ENCODE measurements at places on chromosomes 5 and 9.

DNA sequence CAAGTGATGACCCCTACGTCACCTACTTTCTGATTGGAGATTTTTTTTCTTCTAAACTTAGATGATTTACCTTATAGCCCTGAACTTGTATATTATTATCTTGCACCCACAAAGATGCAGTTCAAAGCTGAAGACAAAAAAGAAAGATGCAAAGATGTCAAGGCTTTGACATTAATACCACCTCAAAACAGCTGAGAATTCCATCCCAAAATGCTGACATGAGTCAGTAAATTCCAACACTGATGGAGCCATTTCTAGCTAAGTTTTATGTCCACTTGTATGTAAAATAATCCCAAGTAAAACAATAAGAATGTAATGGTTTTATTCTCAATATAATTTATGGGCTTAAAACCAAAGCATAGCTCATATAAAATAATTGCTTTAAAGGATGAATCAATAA, 91.5 kb upstream of the CDH9 start:
- no peak for DNase-seq

- no peak for DNase-seq
These were observed 147.4 kb downstream of the ACTBL2 start for GRCh38 chr5:57335092-57335660.

DNA sequence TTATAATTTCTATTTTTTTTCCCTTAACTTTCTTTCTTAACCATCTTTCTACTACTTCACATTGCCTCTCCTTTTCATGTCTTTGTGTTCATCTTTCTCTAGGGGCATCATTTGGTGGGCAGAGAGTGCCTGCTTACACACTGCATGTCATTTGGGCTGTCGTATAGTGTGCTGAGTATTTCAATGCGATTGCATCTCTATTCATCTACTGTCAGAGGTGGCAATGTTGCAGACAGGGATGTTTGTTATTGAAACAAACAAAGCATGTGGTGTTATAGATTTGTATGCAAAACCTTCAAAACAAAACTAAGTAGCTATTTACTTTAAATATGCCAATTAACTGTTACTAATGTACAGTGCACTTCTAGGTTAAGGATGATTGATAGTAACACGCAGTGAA, 141.1 kb upstream of the MEF2C start:
- no peak for DNase-seq

GRCh38 chr9:11135851-11136250, 523.0 kb upstream of the PTPRD start:
- DNase-seq: no peak

- no peak for DNase-seq
These were observed 694 bp downstream of the RMI1 start for GRCh38 chr9:83981126-83981871.

- DNase-seq: no peak
These were observed 911.9 kb downstream of the DTWD2 start for GRCh38 chr5:118076490-118076889.

GRCh38 chr9:115170358-115171073, 52.6 kb upstream of the TNC start:
- DNase-seq: no peak

GRCh38 chr5:144203750-144204596, 33.3 kb downstream of the KCTD16 start:
- DNase-seq: no peak

DNA sequence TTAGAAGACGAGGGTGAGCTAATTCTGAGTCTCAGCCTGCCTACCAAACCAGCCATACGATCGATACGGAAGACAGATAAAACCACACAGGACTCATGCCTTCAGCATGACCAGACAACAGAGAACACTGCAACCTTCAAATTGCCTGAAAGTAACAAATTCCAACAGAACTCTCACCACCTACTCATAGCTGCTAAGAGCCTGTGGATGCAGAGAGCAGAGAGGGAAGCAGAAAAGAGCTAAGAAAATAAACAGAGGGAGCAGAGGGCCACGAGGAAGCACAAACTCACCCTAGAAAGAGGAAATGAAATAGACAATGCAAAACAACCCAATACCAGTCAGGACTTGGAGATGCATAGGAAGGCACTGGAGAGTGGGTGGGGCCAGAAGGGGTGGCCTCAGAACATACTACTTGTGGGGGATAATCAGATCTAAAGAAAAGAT, 86.7 kb upstream of the TAS2R1 start:
- DNase-seq: no peak

DNA sequence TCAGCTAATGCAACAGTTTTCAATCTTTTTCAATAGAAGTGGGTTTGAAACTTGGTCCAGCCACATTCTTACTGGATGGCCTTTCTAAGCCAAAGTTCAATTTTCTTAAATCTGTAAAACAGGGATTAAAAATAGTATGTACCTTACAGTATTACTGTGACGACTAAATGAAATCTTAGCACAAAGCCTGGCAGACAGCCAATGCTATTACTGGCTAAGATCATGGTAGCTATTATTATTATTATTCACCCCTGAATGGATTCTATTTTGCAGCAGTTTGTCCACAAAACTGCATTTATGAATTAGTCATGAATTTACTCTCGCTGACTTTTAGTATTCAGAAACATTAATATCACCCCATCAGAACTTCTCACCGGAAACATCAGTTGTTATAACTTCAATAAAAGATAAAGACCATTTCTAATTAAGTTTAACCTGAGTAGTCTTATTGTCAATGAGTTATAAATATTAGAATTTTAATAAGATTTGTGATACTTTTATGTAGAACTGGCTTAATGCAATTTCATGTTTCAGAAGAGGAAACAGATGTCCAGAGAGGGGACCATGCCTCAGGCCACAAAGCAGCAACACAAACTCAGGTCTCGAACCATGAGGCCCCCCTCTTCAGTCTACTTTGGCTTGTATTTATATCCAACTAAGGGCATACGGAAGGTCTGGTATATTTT, 468.2 kb downstream of the ARHGEF28 start:
- DNase-seq: no peak

DNA sequence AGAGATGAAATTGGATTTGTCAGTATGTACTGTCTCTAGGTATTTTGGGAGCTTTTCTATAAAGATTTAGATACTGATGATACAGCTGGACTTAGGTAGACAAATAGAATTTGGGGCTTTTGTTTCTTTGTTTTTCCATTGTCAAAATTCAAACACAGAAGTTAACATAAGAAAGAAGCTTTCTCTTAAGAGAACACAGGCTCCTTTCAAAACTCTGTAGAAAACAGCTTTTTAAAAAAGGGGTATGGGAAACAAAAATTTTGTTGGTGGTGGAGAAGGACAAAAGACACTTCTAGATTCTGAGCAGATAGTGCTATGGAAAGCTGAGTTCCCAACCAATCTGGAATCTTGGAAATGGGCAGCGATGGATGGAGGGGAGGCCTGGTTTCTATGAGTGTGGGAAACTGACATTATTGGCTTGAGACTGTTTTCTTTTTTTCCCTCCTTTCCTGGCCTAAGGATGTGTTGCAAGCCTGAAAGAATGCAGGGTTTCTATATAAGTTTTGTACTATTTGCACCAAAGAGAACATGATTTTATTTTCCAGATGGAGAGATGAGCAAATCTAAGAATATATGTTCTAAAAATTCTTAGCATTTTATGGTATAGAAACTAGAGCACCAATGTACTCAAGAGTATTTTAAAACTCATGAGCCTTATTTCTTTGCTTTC, 240.0 kb downstream of the PRR16 start:
- no peak for DNase-seq

DNA sequence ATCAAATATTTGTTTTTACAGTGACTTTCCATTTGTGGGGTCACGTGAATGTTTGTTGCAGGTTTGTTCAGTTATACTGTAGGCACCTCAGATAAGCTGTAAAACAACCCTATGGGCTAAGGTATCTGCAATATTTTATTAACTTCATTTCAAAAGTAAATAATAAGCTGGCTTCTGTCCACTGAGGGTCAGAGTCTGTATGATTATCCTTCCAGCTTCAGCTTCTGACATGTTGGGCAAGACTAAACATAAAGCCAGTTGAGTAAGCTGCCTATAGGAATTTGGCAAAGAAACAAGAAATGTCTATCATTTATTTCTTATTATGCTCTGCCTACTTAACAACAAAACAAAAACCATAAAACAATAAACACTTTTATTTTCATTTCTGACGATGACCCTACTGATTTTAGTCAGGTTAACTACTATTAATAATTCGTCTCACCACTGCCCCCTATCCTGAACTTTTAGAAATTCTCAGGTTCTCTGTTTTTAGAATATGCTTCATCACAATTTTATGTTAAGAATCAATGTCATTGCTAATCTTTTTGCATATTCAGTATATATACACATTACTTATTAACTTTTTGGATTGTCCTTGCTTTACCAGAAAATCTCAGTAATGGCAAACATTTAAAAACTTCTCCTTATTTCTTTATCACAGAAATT, 413.6 kb upstream of the ADAMTSL1 start:
- no peak for DNase-seq

- no peak for DNase-seq
These were observed 257.0 kb downstream of the TMEM167A start for GRCh38 chr5:82820188-82820587.

DNA sequence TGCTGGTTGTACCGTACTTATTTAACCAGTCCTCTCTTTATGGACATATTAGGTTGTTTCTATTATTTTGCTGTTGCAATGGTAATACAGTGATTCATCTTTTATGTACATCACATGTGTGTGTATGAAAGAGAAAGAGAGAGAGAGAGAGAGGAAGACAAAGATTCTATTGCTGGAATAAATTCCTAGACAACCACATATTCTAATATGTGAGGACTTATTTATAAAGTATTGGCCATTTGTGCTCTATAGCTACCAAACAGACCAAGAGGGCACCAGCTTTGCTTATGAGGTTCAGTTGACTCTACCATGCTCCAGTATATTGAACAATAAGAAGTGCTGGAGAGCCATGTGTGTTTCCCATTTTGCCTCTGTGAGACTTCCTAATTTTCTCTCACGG, 513.5 kb downstream of the DMAC1 start:
- DNase-seq: no peak

DNA sequence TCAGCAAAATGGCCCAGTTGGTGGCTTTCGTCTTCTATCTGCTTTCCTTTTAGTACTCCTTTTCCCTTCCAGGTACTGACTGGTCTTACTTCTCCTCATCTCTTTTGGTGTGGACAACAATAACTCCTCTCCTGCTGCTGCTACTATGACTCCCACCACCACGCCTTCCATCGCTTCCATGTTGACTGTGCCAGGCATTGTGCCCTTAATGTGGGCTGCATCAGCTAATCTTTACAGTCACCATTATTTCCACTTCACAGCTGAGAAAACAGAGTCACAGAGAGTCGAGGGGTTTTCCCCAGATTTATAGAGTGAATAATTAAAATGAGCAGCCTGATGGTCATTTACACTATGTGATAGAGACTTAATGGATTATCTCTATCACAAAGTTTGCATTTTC, 184.9 kb upstream of the IL12B start:
- no peak for DNase-seq

- DNase-seq: no peak
These were observed 87.6 kb downstream of the CARTPT start for GRCh38 chr5:71806711-71807110.

- no peak for DNase-seq
These were observed 74.7 kb downstream of the SPRY4 start for GRCh38 chr5:142250119-142250518.

- DNase-seq: no peak
These were observed 9.9 kb upstream of the PRR16 start for GRCh38 chr5:120454094-120454798.

DNA sequence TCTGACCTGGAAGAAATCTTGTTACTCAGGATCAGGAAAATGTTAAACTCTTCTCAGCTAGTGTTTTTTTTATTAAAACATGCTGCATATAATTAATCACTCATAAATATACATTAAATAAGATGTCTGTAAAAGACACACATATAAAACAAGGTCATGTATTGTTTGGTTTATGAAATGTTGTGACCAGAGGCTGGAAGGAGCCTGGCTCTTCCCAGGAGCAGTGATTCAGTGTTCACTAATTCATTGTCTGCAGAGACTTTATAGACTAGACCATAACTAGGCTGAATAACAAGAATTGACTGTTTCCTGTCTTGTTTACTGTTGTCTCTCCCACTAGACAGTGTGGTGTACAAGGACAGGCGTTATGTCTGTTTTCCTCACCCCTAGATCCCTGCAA, 49.1 kb upstream of the ANKRD55 start:
- no peak for DNase-seq

DNA sequence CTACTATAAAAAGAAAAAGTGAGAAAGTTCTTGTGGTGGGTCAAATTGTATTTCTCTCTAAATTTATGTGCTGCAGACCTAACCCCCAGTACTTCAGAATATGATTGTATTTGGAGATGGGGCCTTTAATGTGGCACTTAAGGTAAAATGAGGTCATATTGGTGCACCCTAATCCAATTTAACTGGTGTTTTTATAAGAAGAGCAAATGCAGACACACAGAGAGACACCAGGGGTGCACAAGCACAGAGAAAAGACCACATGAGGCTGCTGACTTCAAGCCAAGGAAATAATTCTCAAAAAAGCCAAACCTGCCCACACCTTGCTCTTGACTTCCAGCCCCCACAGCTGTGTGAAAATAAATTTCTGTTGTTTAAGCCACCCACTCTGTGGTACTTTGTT, 80.2 kb upstream of the HTR4 start:
- no peak for DNase-seq

DNA sequence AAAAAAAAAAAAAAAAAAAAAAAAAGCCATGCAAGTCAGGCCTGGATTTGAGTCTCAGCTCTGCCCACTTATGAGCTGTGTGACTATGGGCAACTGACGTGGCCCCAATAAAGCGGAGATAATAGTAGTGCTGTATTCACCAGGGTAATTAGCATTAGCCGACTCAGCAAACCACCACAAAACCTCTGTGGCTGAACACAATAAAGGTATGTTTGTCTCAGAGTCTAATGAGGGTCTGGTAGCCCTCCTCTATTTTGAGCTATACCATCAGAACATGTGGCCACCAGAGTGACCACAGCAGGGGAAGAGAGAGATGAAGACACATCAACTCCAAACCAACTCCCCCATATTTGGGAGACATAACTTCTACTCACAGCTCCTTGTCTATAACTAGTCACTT, 15.9 kb downstream of the SWI5 start:
- no peak for DNase-seq

DNA sequence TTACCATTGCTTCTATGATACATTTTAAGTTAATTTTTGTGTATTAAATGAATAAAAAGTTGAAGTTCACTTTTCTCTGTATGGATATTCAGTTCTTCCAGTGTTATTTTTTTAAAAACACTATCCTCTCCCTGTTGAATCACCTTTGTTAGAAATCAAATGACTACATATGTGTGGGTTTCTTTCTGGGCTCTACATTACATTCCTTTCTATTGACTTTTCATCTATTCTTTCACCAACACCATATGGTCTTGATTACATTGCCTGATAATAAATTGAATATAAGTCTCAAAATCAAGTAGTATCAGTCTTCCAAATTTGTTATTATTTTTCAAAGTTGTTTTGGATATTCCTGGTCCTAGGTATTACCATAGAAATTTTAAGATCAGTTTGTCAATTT, 7.3 kb upstream of the RASEF start:
- no peak for DNase-seq
